Tibial artery (tissue), 4 donors: ENCODE measurements at places on chromosomes 1 and 21.

GRCh38 chr21:23585419-23585818 is 2021.9 kb downstream of the MRPL39 start:
- no peak for DNase-seq

DNA sequence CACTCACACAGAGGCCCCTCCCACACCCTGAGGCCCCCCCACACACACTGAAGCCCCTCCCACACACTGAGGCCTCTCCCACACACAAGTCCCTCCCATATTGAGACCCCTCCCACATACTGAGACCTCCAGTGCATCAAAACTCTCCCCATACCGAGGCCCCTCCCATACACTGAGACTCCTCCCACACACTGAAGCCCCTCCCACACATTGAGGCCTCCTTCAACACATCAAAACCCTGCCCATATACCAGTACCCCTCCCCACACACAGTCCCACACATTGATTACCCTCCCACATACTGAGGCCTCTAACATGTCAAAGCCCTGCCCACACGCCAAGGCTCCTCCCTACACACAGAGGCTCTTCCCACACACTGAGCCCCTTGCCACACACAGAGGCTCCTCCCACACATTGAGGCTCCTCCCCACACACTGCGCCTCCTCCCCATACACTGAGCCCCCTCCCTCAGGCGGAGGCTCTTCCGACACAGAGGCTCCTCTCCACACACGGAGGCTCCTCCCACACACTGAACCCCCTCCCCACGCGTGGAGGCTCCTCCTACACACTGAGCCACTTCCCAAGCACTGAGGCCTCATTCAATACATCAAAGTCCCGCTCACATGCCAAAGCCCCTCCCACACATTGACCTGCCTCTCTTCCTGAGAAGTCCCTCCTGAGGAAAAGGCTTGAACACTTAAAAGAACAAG is 392.3 kb downstream of the CAMTA1 start:
- no peak for DNase-seq

- no peak for DNase-seq
These were observed 68.9 kb upstream of the IVNS1ABP start for GRCh38 chr1:185385991-185386390.

GRCh38 chr1:210373878-210374599 is 45.3 kb downstream of the HHAT start:
- DNase-seq: no peak

GRCh38 chr1:199411506-199411905 is 616.0 kb upstream of the NR5A2 start:
- DNase-seq: no peak

DNA sequence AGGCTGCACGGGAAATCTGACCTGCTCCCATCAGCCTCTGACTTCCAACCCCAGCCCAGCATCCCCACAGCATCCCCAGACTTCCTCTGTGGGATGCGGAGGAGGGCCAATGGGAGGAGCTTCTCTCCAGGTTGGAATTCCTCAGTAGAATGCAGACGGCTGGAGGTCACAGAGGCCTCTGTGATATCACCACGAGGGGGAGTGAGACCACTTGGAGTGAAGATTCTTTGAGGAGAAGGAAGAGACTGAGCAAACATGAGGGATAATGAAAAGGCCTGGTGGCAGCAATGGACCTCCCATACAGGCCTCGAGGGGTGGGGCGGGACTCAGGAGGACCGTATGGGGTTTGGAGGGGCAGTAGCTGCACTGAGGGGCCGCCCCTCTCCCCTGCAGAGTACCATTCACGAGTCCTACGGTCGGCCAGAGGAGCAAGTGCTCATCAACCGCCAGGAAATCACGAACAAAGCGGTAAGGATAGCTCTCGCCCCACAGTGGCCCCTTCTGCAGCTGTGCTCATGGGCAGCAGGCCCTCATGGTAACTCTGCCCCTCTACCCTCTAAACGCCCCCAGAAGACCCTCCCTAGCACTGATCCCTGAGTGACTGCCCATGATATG is at the start of gene CATSPER4:
Gene CATSPER4, plus strand, starts transcription at position 230 of the 615 bp plus-strand sequence. Its CDS starts 26 bp downstream, at position 256.
- DNase-seq: no peak

GRCh38 chr1:110612060-110612745 is 6.0 kb upstream of the KCNA2 start:
- DNase-seq: no peak

- no peak for DNase-seq
These were observed 31.7 kb downstream of the ARID1A start for GRCh38 chr1:26727476-26727875.
